ENCODE measurements at places on chromosomes 5 and 9. TPM values are rescaled to one million over a fixed set of nuclear protein-coding genes. Genes with fewer than 3 reads are reported as not detected.

STPG3 gene
- not detected for total RNA-seq

IFNA21 gene
- total RNA-seq: not detected

BNC2 gene
- total RNA-seq: 55.1 TPM

EIF4E1B gene
- not detected for total RNA-seq

SLC46A2 gene
- total RNA-seq: not detected

MACROH2A1 gene
- 138 TPM for total RNA-seq

LAMC3 gene
- 0.29 TPM for total RNA-seq

NFIB gene
- 118 TPM for total RNA-seq

FGF1 gene
- 33.9 TPM for total RNA-seq

GRCh38 chr5:40437452-40437861 is 242.3 kb upstream of the PTGER4 start:
- no peak for DNase-seq

- no peak for DNase-seq
Observed at GRCh38 chr9:4005896-4006295, 294.0 kb downstream of the GLIS3 start.

DNA sequence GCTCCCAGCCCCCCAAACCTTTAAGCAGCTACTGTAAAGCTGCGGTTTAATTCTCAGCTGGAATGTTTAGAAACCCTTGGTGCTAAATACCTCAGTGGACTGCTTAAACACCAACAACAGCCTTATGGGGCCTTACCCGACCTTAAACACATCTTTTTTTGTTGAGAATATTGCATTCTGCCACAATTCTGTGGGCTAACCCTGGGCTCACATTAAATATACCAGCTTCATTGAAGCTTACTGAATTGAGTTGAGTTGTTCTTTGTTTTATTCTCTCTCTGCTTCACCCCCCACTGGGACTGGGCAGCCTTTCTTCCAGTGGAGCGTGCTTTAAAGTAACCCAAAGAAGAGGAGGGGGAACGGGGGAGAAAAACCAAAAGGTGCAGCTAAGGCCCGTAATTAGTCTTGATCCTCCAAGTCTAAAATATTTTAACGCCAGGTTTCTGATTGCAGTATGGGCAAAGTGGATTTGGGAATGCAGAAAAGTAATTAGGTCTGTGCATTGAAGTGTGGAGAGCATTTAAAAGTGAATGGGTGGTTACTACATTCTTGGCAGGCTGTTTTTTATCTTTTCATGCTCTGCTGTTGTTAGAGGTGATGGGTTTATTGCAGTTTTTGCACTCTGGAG is 281.2 kb downstream of the NR2F1-AS1 start:
- no peak for DNase-seq

DNA sequence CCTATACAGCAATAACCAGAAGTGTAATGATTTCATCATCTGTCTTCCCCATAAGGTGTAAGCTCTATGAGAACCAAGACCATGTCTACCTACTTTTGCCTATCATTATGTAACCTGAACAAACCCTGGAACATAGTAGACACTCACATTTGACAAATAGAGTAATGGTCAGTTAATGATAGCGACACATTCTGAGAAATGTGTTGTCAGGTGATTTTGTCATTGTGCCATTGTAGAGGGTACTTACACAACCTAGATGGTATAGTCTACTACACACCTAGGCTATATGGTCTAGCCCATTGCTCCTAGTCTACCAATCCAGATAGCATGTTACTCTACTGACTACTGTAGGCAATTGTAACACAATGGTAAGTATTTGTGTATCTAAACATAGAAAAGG is 22.3 kb upstream of the WDR41 start:
- no peak for DNase-seq

- peak; percentile 15 for DNase-seq
Observed at GRCh38 chr5:398475-399295, 44.3 kb upstream of the EXOC3 start.

DNA sequence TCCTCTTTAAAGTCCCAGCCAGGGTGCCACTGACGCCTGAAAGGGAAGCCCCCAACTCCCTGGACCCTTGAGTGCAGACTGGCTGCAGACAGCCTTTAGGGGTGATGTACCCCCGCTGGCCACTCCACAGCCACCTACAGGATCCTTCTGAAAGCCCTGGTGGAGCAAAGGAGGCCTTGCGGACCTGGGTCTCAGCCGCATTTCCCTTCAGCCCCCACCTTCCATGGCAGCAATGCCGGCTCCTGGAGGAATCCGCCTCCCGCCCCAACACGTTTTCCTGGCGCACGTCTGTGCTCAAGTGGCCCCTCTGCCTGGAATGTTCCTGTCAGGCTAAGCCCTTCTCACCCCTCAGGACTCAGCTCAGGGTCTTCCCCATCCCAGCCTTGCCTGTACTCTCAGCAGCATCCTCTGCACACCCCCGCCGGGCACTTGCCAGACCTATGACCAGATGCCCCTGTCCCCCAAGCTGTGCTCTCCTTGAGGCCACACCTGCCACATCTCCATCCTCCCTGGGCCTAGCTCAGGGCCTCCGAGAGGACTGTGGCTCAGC is 134.1 kb upstream of the RAPGEF1 start:
- no peak for DNase-seq

- DNase-seq: no peak
Observed at GRCh38 chr5:80822640-80823039, 137.5 kb upstream of the RASGRF2 start.

Data from left cardiac atrium (tissue), 4 donors.